ENCODE measurements at places on chromosomes 16 and 17.

- DNase-seq: no peak
Measured at GRCh38 chr17:43924558-43924957, 17.2 kb upstream of the MPP2 start.

DNA sequence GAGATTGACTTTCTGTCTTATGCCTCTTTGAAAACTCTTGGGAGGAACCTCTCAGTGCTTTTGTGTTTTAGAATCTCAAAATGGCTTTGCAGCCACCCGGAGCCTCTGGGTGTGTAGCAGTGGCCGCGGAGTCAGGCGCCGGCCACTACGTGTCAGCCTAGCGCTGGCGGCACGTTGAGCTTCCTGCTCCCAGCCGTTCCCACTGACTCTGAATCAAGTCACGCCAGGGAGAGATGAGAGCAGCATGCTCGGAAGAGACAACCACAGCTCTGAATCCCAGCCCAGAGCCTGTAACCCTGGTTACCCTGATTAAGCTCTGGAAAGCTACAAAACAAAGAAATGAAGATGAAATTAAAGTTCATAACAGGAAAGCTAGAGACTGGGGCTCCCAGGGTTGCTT, 97.4 kb upstream of the CACNG5 start:
- DNase-seq: no peak

DNA sequence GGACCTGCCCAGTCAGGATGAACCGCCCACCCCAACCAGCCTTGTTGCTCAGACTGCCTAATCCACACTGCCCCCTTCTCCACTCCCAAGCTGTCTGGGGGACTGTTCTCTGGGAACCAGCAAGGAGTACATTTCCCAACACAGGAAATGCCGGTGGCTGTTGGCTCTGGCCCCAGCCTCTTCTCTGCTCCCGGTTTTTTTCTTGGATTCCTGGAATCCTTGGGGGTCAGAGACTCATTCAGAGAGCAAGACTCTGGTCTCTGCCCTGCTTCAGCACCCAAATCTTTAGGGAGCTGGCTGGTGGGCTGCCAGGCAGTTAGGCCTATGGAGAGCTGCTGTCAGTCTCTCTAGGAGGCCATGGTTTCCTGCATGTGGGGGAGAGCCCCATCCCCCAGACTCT, 10.8 kb upstream of the MTMR4 start:
- DNase-seq: no peak

DNA sequence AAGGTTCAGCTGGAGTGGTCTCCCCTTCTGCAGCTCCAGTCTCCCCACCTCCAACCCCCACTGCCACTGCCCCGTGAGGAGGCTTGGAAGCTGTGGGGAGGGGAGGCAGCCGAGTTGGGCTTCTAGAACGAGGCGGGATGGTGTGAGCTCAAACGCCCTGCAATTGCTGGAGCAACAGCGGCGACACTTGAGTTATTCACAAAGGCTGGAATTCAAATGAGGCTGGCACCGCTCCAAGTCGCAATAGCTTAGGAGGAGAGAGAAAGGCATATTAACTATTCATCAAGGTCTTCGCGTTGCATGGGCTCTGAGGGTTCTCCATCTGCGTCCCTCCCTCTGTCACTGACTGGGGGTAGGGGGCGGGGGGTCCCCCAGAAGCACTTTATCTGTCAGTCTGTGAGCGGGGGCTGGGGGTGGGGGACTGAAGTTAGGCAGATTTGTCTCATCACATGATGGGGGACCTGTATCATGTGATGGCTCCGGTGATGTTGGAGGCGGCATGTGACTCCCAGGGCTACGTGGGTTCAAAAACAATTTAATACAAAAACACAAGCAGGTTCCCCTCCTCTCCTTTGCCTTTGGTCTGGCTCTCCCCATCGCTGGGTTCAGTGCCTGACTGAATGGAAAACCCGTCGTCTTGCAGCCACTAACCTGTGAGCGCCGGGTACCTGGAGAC, 70.5 kb downstream of the RBBP6 start:
- DNase-seq: no peak

DNA sequence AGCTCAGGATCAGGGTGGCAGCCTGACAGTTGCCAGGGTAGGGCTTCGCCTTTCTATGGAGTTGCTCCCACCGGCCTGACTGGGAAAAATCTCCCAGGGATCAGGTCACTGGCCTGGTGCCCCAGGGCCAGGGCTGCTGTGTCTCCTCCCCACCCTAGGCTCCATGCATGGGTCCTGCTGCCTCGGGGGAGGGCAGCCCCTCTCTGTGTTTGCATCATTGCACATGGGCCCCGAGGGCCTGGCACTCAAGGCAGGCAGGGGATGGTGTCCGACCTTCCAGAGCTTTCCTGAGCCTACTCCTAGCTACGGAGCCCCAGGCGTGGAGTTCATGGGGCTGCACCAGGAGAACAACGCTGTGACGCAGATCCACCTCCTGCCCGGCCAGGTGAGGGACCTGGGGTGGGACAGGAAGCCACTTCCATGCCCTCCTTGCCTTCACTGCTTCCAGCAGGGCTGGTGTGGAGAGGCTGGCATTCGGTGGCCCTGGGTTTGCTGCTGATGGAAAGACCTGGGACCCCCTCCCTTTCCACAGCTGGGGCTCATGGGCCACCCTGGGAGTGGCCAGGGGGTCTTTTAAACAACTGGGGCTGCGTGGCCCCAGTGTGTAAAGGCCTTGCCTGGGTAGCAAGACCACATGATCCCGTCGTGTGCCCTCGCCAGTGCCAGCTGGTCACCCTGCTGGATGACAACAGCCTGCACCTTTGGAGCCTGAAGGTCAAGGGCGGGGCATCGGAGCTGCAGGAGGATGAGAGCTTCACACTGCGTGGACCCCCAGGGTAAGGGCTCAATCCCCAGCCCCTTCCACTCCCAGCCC, 29.5 kb upstream of the MYO15B start:
- DNase-seq: no peak

GRCh38 chr17:7560172-7561027, 1.3 kb upstream of the SENP3 start:
- no peak for DNase-seq

- no peak for DNase-seq
Measured at GRCh38 chr17:14337596-14338079, 36.8 kb downstream of the HS3ST3B1 start.

DNA sequence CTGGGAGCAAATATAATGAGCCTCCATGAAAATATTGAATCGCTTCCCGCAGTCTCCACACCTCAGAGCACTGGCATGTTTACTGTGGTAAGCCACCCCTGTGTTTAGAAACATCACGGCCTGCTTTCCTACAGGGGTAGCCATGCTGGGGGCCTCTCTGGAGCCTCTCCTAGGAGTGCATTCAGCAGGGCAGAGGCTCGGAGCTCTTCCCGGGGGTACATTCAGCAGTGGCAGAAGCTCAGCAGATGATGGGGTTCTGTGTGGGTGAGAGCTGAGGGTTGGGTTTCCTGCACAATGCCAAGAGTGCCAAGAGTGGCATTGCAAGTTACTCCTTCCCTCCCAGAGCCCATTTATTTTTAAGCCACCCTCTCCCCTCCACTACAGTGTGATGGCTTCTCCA, 386.6 kb downstream of the SEC14L1 start:
- DNase-seq: no peak

DNA sequence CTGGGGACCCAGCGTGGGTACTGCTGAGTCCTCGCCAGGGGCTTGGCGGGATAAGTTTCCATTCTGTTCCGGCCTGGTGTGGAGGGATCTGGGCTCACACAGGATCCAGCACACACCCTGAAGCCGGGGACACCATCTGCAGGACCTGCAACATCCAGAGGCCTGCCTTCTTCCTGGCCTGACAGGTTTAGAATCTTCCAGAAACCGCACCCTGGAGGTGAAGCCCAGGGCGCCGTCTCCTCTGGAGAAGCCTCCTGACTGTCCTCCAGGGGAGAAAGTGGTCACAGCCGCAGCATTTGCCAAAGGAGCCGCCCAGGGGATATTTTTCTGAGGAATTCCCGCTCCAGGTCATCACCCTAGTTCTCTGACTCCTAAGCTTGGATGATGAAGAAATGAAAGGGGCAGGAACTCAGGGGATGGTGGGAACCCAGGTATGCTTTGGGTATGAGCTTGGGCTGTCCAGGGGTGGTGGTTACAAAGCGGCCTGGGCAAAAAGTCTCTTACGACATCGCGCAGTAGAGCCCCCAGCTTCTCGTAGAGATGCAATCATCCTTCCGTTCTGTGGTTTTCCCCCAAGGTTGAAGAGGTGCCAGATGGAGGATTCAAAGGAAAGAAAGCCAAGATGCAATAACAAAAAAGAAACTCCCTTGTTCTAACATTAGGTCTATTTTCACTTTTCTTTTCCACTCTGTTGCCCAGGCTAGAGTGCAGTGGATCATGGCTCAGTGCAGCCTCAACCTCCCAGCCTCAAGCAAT, 9.1 kb upstream of the CRISPLD2 start:
- no peak for DNase-seq

- DNase-seq: no peak
Measured at GRCh38 chr17:50839591-50840310, 4.4 kb downstream of the WFIKKN2 start.

Data from esophagus squamous epithelium (tissue), 5 donors.